ENCODE measurements at places on chromosomes 2 and 18.

DNA sequence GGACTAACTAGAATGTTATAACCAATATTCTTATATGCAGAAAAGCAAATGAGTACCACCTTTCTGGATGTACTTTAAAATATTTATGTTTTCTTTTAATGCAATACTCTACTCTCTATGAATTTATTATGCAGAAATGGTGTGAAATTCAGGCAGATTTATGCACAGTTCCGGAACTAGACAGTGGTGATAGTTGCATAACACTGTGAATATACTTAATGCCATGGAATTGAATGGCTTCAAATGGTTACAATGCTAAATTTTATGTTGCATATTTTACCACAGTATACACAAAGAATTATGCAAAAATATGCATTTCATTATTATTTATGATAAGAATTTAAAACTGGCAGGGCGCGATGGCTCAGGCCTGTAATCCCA, 287.8 kb upstream of the FN1 start:
- DNase-seq = no peak

- no peak for DNase-seq
Measured at GRCh38 chr2:226308986-226309385, 490.6 kb downstream of the IRS1 start.

DNA sequence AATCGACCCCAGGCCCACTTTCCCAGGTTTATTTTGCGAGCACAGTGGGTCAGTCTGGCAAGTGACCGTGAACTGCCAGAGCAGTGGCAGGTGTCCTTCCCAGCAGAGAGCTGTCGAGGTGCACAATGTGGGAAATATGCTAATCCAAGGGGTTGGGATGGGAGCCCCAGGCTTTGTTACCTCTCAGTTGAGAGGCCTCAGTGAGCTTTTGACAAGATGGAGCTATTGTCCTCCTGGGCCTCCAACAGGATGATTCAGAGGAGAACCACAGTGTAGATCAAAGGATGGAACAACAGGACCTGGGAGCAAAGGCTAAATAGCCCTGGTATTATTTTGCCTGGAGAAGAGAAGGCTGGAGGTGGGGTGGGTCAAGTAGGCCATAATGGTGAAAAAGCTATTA, 150.8 kb downstream of the NCKAP5 start:
- no peak for DNase-seq

GRCh38 chr18:48562075-48562474, 23.2 kb downstream of the CTIF start:
- DNase-seq = no peak

- DNase-seq = no peak
Measured at GRCh38 chr18:10391506-10391905, 62.9 kb upstream of the APCDD1 start.

- DNase-seq = no peak
Measured at GRCh38 chr18:65523461-65523860, 227.4 kb upstream of the CDH7 start.

GRCh38 chr2:3633089-3633981, 24.7 kb upstream of the ALLC start:
- DNase-seq = no peak

DNA sequence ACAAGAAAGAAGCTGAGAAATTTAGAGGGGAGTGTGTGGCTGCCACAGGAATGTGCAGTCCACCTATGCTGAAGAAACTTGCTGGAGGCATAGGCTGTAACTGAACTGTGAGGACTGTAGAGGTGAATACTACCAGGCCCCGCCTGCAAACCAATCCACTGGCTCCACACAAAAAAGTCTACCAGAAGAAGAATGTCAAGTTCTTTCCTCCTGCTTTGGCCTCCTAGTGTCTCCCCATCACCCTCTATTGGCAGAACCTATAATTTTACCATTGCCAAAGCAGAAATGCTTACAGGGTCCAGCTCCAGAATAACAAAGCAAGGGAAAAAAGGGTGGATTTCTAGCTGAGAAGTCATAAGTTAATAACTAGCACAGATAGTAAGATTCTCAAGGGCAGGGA, 5.9 kb upstream of the ATP5MC3 start:
- DNase-seq = no peak

GRCh38 chr2:47782381-47782670, 619 bp upstream of the MSH6 start:
- DNase-seq = no peak

- DNase-seq = no peak
Measured at GRCh38 chr2:241218131-241219029, 29.9 kb downstream of the ANO7 start.

- DNase-seq = no peak
Measured at GRCh38 chr2:165631089-165631488, 161.6 kb downstream of the CSRNP3 start.

DNA sequence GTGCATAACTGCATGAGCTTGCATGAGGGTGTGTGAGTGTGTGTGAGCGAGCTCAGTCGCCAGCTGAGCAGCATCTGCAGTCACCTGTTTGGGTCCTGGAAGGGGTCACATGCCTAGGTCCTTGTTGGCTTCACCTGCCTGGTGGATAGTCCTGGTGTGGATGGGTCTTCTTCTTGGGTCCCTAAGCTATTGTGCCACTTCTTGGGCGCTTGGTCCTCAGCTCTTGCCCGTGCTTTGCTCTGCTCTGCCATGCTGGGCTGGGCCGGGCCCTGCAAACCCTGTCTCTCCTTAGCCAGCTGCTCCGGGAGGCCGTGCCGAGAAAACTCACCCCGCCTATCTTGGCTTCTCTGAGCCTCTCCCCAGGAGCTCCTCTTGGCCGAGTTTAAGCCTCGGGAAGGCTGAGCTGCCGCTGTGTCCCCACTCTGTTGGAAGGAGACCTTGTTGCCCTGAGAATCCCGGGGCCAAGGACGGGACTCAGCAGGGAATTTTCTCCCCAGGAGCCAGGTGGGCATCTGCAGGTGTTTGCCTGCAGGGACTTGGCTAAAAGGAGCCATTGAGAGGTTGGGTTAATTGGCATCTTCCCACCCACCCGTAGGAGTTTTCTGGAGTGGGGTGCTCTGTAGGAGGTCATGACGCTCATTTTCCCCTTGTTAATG, 300.8 kb downstream of the NDUFA10 start:
- DNase-seq = no peak

DNA sequence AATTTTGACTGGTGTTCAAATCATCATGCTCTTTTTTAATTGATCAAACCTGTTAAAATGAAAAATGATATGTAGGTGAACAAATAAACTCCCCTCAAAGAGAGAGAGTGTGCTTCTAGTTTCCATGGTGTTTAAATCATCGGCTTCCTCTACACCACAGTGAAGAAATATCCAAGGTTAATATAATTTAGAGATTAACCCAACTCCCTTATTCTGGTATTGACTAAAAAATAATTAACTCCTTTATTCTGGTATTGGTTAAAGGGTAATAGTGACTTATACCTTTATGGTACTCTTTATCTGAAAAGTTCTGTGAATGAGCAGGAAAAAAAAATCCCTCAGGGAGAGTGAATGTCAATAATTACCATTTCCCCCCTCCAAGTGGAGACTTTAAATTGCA, 93.1 kb downstream of the SPATS2L start:
- DNase-seq = no peak

- DNase-seq = no peak
Measured at GRCh38 chr2:76427452-76427851, 716.7 kb upstream of the GCFC2 start.

DNA sequence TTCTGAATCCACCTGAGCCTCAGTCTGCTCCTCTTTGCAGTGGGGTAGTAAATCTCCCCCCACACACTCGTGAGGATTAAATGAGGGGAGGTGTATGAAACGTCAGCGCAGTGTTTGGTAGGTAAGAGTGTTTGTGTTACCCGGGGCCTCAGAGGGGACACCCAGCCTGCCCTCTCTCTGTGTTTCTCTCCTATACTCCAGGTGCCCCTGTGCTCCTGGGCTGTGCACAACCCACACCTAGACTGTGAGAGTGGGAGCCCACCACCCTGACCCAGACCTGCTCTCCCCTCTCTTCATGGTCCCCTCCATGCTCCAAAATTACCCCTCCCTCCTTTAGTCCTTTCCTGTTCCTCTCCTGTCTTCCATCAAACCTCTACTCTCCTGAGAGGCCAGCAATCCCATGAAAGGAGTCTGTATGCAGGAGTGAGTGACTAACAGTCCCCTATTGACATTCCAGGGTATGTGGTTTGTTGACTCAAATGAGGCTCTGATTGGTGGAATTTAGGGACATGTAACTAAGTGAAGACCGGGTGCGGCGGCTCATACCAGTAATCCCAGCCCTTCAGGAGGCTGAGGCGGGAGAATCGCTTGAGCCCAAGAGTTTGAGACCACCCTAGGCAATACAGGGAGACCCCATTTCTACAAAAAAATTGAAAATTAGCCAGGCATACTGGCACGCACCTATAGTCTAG, 10.4 kb downstream of the CIB4 start:
- no peak for DNase-seq

DNA sequence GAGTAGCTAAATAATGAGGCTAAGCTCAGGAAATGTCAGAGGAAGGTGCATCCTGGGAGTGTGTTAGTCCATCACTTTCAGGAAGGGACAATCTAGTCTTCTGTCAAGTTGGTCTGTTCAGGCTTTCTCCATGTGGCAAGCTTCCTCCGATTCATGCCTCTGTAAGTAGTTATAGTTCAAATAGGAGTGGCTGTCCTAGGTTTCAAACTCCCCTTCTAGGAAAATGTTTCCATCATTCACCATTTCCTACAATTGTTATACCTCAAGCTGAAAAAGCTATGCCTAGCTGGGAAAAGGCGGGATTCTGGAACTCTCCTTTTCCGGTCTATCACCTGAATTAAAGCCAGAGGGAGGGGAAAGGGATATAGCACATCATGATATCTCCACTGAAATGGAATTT, 287.7 kb upstream of the ZSWIM2 start:
- no peak for DNase-seq

GRCh38 chr18:73214970-73215369, 347.2 kb upstream of the NETO1 start:
- no peak for DNase-seq

DNA sequence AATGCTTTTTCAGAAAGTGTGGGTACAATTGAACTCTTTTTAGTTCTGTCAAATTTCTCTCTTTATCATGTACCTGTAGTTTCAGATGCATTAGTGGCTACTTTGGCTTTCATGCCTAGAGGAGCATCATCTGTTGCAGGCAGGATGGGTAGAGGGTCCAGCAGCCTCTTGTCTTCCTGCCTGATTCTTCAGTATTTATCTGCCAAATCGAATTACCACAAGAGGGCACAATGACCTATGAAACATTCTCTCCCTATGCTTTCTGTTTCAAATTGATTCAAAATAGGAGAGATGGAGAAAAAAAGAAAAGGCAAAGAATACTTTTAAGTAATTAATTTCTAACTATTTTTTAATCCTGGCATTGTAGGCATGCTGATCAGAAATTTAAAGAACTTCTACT, 477.2 kb downstream of the TRIB2 start:
- no peak for DNase-seq

GRCh38 chr18:2967357-2967756, 45.6 kb downstream of the LPIN2 start:
- no peak for DNase-seq

GRCh38 chr2:230798769-230799399, 65.9 kb upstream of the ITM2C start:
- no peak for DNase-seq

- no peak for DNase-seq
Measured at GRCh38 chr2:48479915-48480314, 50.0 kb upstream of the STON1 start.

- no peak for DNase-seq
Measured at GRCh38 chr2:85998071-85998991, 107.4 kb downstream of the POLR1A start.

- DNase-seq = no peak
Measured at GRCh38 chr2:127173057-127173456, 47.0 kb downstream of the CYP27C1 start.

DNA sequence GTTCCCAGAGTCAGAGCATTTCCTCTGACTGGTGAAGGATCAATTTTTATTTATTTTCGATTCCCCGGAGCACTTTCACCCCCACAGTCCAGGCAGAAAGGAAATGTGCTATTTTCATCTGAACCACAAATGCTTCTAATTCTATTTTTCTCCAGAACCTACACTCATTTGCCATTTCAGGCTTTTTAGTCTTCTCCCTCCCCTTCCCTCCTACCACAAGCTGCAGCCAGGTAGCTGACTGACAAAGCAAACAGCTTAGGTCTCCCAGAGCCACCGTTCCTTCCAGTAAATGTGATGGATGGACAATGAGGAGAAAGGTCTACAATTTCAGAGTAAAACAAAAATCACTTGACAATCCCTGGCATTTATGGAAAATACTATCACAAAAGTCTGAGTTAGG, 76.9 kb downstream of the KLF7 start:
- no peak for DNase-seq

DNA sequence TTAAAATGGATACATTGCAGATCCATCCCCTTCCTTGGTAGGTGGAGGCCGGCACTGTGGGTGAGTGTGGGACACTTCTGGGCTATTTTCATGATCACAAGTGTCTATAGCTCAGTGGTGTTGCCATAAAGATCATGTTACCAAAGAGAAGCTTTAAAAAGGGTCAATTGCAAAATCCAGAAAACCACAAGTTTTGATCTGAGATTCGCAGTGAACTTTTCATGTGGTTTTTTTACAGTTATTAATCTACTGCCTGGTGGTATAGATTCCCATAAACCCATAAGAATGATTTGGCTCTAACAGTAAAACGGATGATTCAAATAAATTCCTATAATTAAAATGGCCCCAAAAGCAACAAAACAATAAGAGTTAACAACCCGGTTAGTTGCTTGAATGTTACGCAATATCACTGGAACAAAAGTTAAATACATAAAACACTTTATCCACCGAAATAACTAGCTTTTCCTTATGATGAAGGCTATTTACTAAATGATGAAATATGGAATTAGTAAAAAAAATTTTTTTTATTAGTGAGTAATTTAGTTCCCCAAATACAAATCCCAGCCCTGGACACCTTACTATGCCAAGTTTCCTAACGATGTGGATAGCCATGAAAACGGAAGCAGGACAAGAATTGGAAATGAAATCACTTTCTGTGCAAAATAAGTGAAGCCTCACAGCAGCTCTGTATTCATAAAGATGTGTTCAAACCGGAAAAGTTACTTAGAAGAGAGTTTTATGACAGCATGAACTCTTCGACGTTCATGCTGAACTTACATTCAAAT, 95.6 kb upstream of the THOC1 start:
- DNase-seq = no peak

DNA sequence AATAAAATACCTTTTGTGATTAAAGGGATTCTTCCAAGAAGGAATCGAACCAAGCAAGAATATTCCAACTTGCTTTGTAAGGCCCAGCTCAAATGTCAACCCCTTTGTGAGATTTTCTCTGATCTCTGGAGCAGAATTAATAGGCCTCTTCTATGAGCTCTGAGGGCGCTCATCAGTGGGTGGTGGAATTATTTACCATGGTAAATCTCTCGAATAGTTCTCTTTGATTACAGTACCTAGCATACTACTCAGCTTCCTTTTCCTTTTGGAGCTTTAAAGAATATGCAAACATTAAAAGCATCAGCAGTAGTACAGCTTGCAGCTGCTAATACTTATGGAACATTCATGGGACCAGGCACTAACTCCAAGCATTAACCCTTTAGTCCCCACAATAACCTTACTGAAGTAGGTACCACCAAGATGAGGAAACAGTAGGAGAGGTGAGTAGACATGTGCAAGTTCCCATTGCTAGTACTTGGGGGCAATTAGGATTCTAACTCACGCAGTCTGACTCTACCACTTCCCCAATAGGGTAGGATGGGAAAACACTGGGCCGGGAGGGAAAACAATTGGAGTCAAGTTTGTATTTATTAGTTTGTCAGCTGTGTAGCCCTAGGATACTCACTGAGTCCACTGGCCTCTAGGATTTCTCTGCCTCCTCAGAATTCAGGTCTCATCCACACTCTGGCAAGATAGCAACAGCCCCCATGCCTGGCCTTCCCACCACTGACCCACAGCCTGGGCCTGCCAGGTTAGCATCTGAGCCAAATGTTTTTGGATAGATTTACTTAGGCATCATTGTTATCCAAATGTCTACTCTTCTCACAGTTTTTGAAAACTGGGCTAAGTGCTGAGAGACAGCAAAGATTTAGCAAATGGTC, 21.7 kb downstream of the ADD2 start:
- DNase-seq = no peak
